ENCODE measurements at places on chromosomes 3 and 15. TPM values are rescaled to one million over a fixed set of nuclear protein-coding genes. Genes with fewer than 3 reads are reported as not detected.

The DNAH12 gene
- total RNA-seq: 0.05 TPM

The HERC2 gene
- total RNA-seq: 31.6 TPM

The CFAP20DC gene
- 2.4 TPM for total RNA-seq

The CRYBG3 gene
- 1.3 TPM for total RNA-seq

The SPPL2A gene
- 37.7 TPM for total RNA-seq

The TRPC1 gene
- 4.8 TPM for total RNA-seq

The KNSTRN gene
- 62.1 TPM for total RNA-seq

The CILP gene
- not detected for total RNA-seq

The NEIL1 gene
- total RNA-seq: 5.6 TPM

The CHRFAM7A gene
- not detected for total RNA-seq

- H3K36me3 ChIP-seq: peaks cover 3% of the 10 kb centered on the region
- H3K27ac ChIP-seq: no peak overlapping the region
- no peaks in the 10 kb centered on the region for H3K4me1 ChIP-seq
- H3K27me3 ChIP-seq: no peaks in the 10 kb centered on the region
- no peak for DNase-seq
Measured at GRCh38 chr15:63070681-63071129, 28.2 kb downstream of the TPM1 start.

- no peaks in the 10 kb centered on the region for H3K27me3 ChIP-seq
- H3K27ac ChIP-seq: peak overlapping the region; percentile 86
- H3K4me1 ChIP-seq: peaks cover 64% of the 10 kb centered on the region
- DNase-seq: no peak
- H3K36me3 ChIP-seq: peaks cover 4% of the 10 kb centered on the region
- H3K4me3 ChIP-seq: no peak overlapping the region
Measured at GRCh38 chr15:74773329-74773728, 8.6 kb upstream of the CSK start.

DNA sequence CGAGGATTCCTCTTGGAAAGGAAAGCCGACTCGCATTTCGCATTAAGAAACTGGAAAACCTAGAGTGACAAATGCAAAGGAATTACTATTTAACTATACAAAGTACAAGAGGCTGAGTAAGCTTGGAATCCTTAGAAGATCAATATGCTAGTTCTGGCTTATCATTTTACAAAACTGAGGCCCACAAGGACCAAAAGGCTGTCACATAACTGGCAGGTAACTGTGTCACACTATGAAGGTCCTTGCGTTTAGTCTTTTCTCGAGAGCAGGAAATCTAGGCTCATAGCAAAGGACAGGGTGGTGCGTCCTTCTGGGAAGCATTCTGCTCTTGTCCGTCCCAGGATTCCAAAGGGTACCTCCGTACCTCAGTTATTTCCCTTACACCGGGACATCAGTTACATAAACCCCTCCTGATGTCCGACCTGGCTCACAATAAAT lies 629 bp downstream of the RPL24 start:
- H3K27ac ChIP-seq: peak overlapping the region; percentile 99
- no peak for DNase-seq
- peaks cover 54% of the 10 kb centered on the region for H3K4me1 ChIP-seq
- peak overlapping the region; percentile 98 for H3K4me3 ChIP-seq

DNA sequence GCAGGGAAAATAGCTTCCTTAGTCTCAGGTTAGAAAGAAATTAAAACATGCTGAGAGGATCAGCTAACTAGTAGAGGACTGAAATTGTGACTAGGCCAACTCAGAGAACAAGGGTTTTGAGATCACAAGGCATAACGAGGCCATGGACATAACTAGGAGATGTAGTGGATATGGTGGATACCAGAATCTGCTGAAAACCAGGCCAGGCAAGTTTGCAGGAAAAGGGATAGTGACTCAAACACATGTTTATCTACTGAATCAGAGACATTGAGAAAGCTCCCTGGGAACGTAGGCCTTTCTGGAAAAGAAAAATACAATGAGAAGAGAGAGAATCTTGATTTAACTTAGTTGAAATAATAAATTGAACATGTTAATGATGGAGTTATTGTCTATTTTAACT lies 326.5 kb upstream of the GBE1 start:
- H3K27me3 ChIP-seq: no peaks in the 10 kb centered on the region
- H3K4me1 ChIP-seq: no peaks in the 10 kb centered on the region
- H3K4me3 ChIP-seq: no peak overlapping the region

DNA sequence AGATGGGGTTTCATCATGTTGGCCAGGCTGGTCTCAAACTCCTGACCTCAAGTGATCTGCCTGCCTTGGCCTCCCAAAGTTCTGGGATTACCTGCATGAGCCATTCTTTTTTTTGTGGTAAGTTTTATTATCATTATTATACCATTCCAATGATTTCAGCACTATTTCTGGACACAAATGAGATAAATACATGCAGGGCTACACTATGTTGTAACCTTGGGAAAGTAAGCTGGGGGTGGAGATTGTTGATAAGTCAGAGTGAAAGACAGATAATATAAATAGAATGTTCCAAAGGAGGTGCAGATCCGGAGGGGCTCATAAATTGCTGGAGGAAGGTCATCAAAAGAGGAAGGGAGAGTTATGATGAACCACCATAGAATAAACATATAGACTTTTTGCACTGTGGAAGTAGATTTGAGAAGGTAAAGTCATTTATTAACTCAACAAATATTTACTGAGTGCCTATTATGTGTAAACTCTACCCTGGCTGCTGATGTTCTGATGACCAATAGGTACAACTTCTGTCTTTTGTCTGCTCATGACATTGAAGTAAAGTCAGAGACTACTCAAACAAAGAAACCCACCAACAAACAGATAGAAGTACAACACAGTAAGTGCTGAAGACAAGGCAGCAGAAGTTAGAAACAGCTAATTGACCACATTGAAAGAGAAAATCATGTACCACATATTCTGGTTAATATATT lies 478.9 kb upstream of the GOLIM4 start:
- no peaks in the 10 kb centered on the region for H3K4me1 ChIP-seq
- no peak for DNase-seq
- no peaks in the 10 kb centered on the region for H3K27me3 ChIP-seq
- no peaks in the 10 kb centered on the region for H3K36me3 ChIP-seq
- H3K4me3 ChIP-seq: no peak overlapping the region

DNA sequence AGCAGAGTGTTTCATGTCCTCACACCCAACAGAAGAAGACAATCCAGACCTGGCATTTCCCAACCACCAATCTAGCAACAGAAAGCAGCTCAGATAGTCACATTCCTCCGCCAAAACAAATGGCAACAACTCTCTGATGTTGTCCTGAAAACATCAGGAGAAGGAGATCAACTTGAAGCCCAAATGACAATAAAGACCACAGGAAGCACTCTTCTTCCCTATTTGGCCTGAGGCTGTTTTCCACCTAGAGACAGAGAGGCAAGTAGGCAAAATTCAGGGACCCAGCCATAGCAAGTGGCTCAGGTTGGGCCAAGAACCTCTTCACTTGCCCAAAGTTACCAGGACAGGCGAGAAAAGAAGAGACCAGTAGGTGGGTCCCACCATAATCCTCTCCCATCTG lies 35.0 kb downstream of the ZNF148 start:
- H3K27ac ChIP-seq: no peak overlapping the region
- H3K36me3 ChIP-seq: peaks cover 23% of the 10 kb centered on the region
- no peak overlapping the region for H3K4me3 ChIP-seq
- no peak for DNase-seq
- H3K27me3 ChIP-seq: no peaks in the 10 kb centered on the region
- H3K4me1 ChIP-seq: peaks cover 55% of the 10 kb centered on the region

DNA sequence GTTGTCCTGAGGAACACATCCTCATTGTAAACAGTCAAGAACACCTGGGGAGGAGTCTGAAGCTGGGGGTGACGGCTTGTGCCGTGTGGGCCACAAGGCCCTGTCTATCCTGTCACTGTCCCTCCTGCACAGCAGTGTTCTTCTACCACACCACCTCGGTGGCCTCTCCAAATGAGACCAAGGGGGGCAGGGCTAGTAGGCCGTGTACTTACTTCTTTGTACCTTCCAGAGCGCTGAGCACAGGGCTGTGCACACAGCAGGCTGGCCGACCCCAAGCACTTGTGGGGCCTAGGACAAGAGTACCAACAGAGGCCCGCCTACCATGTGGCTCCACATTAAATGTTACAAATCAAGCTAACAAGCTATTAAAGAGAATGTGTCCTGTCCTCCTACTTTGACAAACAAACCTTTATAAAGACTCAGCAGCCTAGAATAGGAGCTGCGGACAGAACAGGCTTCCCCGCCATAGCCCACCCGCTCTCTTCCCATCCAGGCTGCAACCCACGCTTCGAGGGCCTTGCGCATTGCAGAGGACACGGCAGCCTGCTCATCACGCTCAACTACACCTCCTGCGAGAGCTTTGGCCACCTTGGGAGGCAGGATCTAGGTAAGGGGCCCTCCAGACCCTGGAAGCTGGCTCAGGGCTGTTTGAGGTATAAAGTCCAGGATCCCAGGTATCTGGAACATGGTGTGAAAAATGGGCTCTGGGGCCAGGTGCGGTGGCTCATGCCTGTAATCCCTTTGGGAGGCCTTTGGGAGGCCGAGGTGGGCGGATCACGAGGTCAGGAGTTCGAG lies 30.5 kb downstream of the MELTF start:
- H3K4me3 ChIP-seq: no peak overlapping the region
- peaks cover 5% of the 10 kb centered on the region for H3K4me1 ChIP-seq
- no peak overlapping the region for H3K27ac ChIP-seq
- no peak for DNase-seq

DNA sequence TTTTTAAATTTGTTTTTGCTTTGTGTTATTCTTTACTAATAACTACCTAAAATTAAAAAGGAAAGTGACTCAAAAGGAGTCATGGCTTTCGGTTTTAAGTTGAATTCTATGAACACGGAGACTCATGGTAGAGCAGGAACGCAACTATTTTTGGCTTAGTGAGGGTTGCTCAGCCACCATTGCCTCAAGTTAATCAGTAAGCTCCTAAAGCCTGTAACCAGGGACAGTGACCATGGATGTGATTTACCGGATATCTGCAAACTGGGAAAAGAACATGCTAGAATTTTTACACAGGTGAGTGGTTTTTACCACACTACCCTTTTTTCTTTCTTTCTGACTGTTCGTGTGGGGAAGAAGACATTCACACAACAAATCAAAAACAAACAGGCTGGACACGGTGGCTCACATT lies 11.8 kb downstream of the SLC12A8 start:
- H3K36me3 ChIP-seq: no peaks in the 10 kb centered on the region
- H3K4me1 ChIP-seq: no peaks in the 10 kb centered on the region
- peaks cover 3% of the 10 kb centered on the region for H3K27me3 ChIP-seq
- DNase-seq: no peak

- DNase-seq: no peak
- H3K27ac ChIP-seq: no peak overlapping the region
- no peak overlapping the region for H3K4me3 ChIP-seq
- H3K36me3 ChIP-seq: peaks cover 32% of the 10 kb centered on the region
Measured at GRCh38 chr3:101665357-101665756, 11.6 kb downstream of the ZBTB11 start.

- H3K27me3 ChIP-seq: peaks cover 3% of the 10 kb centered on the region
- peaks cover 1% of the 10 kb centered on the region for H3K36me3 ChIP-seq
- peaks cover 11% of the 10 kb centered on the region for H3K4me1 ChIP-seq
- DNase-seq: peak; percentile 23
Measured at GRCh38 chr3:194879991-194880939, 194.6 kb downstream of the FAM43A start.

DNA sequence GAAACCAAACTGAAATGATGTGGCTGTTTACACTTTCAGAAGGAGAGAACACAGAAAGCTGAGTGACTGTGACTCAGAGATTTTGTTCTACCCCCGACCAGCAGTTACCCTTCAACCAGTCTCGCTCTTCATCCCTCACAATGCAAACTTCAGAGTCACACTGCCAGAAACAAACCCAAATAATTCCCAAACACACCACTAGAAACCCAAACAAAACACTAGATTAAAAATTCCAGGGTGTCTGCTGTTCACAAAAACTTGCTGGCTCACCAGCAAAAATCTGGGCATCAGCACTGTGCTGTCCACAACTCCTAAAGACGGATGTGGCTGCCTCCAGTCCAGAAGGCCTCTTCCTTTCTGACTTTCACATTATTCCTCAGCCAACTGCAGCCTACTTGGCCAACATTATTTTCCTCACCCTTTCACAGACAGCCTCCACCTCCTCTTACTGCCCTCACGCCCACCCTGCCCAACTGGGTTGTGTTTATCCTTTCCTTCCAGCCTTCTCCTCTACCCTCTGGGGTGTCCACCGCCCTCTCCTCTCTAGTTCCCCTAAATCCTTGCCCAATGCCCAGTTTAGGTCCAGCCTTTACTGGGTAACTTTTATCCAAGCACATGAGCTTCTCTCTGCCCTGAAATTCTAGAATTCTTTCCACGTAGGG lies 71.4 kb downstream of the MECOM start:
- H3K4me3 ChIP-seq: no peak overlapping the region
- H3K4me1 ChIP-seq: no peaks in the 10 kb centered on the region
- no peak overlapping the region for H3K27ac ChIP-seq
- no peak for DNase-seq
- peaks cover 2% of the 10 kb centered on the region for H3K27me3 ChIP-seq

DNA sequence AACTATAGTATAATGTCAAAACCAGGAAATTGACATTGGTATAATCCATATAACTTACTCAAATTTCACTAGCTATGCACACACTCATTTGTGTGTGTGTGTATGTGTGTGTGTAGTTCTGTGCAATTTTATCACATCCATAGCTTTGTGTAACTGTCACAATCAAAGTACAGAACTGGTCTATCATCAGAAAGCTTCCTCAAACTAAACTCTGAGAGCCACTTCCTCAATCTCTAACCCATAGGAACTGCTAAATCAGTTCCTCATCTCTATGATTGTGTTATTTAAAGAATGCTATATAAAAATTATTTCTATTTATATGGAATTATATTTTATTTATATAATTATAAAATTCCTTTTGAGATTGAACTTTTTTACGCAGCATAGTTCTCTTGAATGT lies 18.1 kb downstream of the LNP1 start:
- H3K27me3 ChIP-seq: peaks cover 2% of the 10 kb centered on the region
- no peak overlapping the region for H3K4me3 ChIP-seq

GRCh38 chr15:40808861-40809450 lies 1.7 kb upstream of the DNAJC17 start:
- peak; percentile 10 for DNase-seq
- no peaks in the 10 kb centered on the region for H3K27me3 ChIP-seq
- peaks cover 19% of the 10 kb centered on the region for H3K4me1 ChIP-seq
- peaks cover 9% of the 10 kb centered on the region for H3K36me3 ChIP-seq
- H3K27ac ChIP-seq: no peak overlapping the region

DNA sequence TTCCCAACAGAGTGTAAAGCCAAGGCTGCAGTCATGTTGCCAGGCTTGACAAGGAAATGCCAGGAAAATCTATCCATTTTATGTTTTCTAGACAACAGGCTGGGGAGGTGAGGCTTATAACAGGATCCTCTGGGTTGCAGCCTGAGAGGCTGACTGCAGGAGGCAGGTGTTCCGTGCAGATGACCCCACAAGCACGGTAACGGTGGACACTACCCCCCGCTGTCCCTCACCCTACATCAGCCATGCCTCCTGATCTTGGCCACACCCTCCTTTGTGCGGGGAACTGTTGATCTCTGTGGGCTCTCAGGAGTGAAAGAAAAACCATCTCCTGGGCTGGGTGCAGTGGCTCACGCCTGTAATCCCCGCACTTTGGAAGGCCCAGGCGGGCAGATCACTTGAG lies 68.0 kb upstream of the ADPGK start:
- H3K27ac ChIP-seq: no peak overlapping the region
- H3K27me3 ChIP-seq: peaks cover 26% of the 10 kb centered on the region
- no peak overlapping the region for H3K4me3 ChIP-seq
- DNase-seq: no peak
- no peaks in the 10 kb centered on the region for H3K36me3 ChIP-seq
- H3K4me1 ChIP-seq: no peaks in the 10 kb centered on the region

GRCh38 chr15:69609176-69609575 lies 156.6 kb downstream of the RPLP1 start:
- H3K27ac ChIP-seq: no peak overlapping the region
- H3K4me1 ChIP-seq: peaks cover 5% of the 10 kb centered on the region
- no peak overlapping the region for H3K4me3 ChIP-seq
- DNase-seq: no peak
- no peaks in the 10 kb centered on the region for H3K36me3 ChIP-seq
- H3K27me3 ChIP-seq: no peaks in the 10 kb centered on the region
